Fibroblast of villous mesenchyme (primary cell): ENCODE measurements at places on chromosomes 3 and 15. TPM values are rescaled to one million over a fixed set of nuclear protein-coding genes. Genes with fewer than 3 reads are reported as not detected.

GRCh38 chr3:34056951-34057390, 258.5 kb downstream of the PDCD6IP start:
- DNase-seq, result peak; percentile 14

GRCh38 chr3:61673651-61674050, 112.3 kb downstream of the PTPRG start:
- no peak for DNase-seq

DNA sequence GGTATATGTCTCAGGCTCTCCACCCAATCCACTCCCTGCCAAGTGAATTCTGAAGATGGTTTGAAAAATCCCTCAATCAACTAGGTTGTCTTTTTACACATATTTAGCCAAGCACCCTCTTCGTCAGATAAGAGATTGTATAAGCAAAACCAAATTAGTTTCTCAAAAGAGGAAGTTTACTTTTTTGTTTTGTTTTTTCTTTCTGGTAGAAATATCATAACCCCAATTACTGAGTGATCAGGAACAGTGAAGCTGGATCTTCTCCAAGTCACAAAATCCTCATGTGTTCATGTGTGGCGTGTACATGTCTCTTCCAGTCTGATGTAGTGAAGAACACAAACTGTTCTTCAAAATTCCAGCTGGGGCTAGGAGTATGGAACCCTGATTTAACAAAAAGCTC, 180.6 kb downstream of the FOXP1 start:
- no peak for DNase-seq

- DNase-seq, result no peak
Observed at GRCh38 chr3:173789530-173790162, 392.1 kb downstream of the NLGN1 start.

DNA sequence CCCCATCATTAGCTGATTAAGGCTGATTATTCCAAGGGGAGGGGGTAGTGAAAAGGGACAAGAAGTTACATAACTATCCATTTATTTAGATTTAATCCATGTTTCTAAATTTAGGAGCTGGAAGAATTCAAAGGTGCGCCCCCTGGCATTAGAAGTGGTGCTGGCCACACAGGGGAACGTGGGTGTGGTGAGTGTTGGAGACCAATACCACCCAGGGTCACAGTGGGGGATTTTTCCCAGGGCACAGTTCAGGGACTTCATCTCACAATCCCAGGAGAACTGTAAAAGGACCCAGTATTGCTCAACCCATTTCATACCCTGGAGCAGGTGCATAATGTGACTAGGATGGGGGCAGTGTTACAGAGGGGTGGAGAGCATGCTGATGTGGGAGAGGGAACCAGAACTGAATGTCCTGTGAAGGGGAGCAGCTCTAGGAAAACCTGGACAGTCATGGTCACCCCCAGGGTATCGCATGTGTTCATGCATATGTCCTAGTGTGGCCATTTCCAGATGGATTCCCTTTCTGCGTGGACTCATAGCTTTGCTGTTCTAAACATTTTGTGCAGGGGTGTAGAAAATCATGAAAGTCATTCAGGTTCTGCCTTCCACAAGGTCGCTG, 110.3 kb downstream of the LSM3 start:
- DNase-seq, result no peak

DNA sequence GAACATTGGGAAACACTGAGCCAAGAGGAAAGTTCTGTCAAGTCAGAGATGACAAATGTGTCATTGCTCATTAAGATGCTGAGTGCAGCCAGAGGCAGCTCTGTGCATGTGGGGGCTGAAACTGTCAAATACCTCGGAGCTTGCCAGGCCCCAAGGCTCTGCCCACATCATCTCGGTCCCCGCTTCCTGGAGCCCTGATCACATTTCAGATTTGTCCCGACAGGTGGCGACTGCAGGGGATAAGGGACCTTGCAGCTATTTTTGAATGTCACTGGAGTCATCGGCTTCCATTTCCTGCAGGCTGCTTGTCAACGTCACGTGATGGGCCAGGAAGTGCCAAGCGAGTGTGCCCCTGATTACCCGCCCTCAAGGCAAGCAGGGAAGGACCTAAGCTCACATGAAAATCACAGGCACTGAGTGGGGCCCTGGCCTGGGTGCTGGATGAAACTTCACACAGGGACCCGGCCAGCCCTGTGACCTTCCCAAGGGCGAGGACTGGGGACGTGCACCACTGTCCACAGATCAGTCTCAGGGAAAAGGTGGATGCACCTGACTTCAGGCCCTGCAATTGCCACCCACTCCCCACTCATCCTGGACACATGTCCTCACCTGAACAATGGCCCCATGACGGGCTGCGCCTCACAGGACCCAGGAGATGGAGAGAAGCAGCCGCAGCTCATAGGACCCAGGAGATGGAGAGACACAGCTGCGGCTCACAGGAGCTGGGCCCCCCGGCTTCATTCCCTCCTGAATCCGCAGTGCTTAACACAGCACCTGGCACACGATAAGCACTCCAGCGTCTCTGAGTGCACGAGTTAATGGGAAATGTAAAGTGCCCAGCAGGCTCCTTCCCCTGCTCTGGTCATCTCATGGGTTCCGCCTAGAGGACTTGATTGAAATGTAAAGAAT, 73.4 kb downstream of the NUP210 start:
- DNase-seq, result no peak

- peak; percentile 97 for DNase-seq
Observed at GRCh38 chr15:71743861-71744382, 66.4 kb upstream of the NR2E3 start.

DNA sequence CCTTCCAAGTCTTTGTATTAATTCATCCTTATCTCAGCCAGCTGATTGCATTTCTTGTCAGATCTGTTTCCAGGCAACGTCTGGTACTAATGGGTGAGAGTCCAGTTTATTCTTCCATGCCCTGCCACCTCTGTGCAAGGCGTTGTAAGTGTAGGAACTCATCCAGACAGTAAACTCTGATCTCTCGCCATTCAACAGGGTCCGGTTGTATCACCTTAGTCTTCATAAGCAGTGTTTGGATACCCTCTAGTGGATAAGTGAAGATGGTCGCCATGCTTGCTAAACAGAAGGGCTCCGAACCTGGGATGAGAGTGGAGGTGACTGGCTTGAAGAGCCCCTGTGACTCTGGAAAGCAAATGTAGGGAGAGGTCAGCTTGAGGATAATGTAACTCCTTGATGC, 51.6 kb upstream of the CMTM7 start:
- peak; percentile 65 for DNase-seq

GRCh38 chr15:71080705-71081104, 34.6 kb upstream of the THSD4 start:
- peak; percentile 54 for DNase-seq

DNA sequence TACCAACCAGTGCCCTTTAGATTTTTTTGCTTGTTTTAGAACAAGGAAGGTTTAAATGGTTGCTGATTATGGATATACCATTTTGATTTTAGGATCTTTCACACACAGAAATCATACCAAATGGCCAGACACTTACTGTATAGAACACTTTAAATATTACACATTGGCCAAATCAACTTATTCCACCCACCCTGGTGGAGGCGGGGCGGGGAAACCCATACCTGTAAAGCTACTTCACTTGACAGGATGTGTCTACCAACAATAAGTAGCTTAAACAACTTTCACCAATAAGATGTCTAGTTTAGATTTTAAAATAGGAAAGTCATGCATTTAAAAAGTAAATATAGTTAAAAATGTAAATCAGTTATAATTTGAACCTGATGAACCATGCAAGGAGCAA, 17.0 kb upstream of the SFMBT1 start:
- DNase-seq, result no peak

DNA sequence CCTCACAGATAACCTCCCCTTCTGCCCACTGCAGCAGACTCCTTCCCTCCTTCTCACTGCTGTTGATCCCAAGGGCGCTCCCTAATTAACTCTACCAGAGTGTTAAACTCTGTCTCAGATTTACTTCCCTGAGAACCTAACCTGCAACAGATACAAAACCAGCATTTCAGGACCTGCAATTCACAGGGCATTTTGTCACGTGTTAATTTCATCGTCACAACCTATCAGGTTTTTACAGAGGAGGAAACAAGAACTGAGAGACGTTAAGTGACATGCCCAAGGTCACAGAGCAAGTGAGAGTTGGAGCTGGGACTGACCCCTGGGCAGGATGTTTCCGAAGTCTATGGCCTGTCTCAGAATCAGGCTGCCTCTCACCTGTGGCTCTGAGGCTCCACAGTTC, 223.9 kb downstream of the UACA start:
- DNase-seq, result no peak

GRCh38 chr3:130671545-130672312, 74.9 kb downstream of the PIK3R4 start:
- no peak for DNase-seq

DNA sequence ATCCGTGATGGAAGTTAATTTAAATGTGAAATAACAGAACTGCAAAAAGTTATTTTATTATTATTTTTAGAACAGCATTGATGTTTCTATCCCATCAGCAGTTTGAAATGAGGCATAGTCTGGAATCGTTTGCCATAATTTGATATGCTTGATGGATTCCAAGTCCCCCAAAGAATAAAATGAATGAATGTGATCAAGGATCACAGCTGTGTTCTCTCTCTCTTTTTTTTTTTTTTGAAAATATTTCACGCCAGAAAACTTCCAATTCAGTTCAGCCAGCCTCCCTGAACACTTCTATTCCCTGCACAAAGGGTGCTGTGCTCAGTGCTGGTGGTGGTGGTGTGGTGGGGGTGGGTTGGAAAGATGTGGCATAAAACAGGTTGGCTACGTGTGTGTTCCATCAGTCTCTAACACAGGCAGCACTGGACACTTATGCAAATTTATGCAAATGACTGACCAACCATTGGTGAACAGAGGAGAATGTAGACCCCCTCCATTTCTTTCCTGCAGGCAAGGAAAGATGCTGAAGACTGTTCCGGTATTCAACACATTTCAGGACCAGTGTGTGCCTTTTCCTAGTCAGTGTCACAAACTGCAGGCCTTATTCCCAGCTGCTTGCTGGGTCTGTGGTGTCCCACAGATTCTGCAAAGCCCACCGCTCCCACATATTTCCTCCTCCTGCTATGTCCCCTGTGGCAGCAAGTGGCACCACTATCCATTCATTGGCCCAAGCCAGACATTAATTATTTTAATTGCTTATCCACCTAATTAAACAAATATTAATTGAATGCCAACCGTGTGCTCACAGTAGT, 10.6 kb downstream of the ARNT2 start:
- no peak for DNase-seq

GRCh38 chr3:143951351-143951971, 20.2 kb upstream of the DIPK2A start:
- DNase-seq, result peak; percentile 53

GRCh38 chr15:57259568-57260040, 116.7 kb upstream of the CGNL1 start:
- DNase-seq, result no peak

GRCh38 chr3:114872050-114872449, 275.0 kb downstream of the ZBTB20 start:
- peak; percentile 44 for DNase-seq

OR5K1 gene
- not detected in 2 replicates for total RNA-seq

KCNMB3 gene
- 1.3 and 2.2 TPM in 2 replicates for total RNA-seq

SLC28A2 gene
- total RNA-seq, result not detected in 2 replicates

SLC35A5 gene
- 24.8 and 56.6 TPM in 2 replicates for total RNA-seq

ACAD9 gene
- 35.8 and 41.6 TPM in 2 replicates for total RNA-seq

FAM98B gene
- total RNA-seq, result 5.5 and 11.2 TPM in 2 replicates

PLA2G4E gene
- total RNA-seq, result not detected in 2 replicates

ZMYND10 gene
- 0.97 and 1.3 TPM in 2 replicates for total RNA-seq

ARRDC4 gene
- total RNA-seq, result 11.7 and 18.4 TPM in 2 replicates

MNS1 gene
- total RNA-seq, result 0.43 and 0.97 TPM in 2 replicates
